Stimulated activated CD8-positive, alpha-beta memory T cell treated with anti-CD3 and anti-CD28 coated beads, Interleukin-2, amount 100 ng/mL, for 1 hour (primary cell): ENCODE measurements at places on chromosomes 12 and 14.

DNA sequence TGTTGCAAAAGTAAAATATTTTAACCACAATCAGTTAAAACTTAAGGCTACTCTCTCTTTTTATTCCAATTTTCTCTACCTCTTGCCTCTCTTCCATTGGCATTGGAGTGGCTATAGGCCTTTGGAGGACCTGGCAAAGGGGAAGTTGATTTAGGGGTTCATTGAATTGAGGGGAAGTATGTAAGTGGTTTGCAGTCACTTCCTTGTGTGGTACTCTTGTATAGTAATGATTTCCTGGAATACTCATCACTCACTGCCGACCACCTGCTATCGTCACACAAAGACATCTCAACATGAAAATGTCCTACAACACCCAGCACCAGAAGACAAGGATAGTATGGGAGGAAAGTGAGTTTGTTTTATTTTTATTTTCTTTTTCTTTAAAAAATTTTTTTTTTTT is 45.7 kb upstream of the CPM start:
- DNase-seq, result no peak

DNA sequence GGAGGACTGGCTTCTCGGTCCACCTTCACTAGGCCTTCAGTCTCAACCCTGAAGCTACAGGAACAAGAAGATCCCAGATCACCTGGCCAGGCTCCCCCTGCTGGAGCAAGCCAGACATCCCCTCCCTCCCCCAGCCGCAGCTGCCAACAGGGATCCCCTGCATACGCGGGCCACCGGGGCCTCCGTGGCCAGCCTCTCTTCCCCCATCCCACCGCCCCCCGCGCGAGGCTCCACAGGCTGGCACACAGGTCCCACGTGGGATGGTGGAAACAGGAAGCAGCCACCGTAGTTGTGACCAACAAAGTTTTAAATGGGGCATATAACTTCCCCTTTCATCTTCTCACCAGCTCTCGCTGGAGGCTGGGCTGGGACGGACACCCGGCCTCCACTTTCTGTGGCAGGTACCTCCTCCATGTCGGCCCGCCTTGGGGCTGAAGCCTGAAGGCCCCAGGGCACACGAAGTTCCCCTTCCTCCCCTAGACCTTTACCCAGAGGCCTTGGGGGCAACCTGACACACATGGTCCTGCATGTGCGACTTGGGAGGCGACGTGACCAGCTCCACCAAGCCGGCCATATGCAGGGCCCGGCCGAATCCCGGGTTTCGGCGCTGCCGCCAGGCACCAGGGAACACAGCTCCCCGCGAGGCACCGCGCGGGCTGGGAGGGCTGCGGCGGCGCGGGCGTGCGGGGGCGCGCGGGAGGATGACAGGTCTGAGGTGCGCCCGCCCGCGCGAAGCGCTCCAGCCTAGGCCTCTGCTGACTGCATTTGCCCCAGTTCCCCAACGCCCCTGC is 44.4 kb upstream of the PNMA1 start:
- peak; percentile 59 for DNase-seq

DNA sequence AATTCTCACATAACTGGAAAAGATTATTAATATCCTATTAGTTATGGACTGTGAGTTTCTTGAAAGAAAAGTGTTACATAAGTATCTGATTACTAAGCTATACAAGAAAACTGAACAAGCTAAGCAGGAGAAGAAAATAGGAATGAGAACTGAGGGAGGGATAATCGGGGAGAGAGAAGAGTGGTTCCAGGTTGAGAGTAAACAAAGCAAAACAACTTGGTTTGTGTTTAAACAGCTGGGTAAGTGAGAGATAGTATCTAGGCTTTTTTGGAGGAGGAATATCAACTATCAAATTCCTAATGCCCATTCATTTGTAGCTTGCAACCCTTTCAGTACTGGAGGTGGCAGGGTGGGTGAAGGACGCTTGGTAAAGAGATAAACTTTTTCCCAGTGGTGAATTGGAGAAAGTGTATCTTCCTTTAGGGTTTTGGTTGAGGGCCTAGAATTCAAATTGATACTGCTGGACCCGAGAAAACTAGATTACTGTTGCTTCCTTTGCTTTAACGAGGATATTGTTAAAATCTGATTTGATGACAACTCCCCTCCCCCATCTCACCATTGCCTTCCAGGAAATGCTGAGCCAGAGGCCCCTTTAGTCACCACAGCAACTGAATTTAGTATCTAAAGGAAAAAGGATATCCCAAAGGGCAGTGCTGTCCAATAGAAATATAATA is 2.0 kb upstream of the SLC2A3 start:
- no peak for DNase-seq

DNA sequence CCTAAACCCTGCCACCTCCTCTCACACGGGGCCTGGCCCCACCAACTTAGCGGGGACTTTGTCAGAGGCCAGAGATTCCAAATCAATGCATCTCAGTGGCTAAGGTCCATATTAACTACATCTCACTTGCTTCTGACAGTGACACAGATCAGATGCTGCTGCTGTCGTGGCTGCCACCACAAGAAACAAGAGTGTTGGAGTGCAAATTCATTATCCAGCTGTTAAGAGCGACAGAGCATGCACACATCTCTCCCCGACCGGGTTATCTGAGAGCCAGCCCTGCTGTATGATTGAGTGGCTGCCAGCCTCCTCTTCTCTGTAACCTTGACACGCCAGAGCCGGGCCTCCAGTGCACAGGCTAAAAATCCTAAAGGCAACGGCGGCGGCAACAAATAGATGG is 40.2 kb downstream of the SPRING1 start:
- no peak for DNase-seq

- no peak for DNase-seq
Measured at GRCh38 chr12:108564724-108565123, 2.3 kb downstream of the ISCU start.

DNA sequence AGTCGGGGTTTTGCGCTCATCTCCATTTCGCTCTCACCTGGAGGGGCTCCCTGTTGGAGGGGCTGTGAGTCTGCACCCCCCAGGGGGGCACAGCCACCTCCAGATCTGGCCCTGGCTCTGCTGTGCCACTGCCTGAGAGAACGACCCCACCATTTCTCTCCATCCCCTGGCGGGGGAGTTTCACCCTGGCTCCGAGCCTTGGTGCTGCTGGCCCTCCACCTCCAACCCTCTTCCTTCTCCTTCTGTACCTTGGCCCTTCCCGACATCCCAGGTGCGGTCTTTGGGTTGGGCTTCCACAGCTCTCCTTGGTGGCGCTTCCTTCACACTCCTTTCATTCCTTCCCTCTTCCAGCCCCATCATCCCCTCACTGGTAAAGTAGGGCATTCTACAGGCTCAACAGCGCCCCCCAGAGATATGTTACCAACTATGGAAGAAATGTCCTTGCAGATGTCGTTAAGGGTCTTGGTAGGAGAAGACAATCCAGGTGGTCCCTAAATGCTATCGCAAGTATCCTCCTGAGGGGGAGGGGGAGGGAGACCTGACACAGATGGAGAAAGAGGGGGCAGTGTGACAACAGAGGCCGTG is 16.3 kb downstream of the SERPINA1 start:
- no peak for DNase-seq

- DNase-seq, result no peak
Measured at GRCh38 chr12:24977060-24977459, 28.2 kb upstream of the BCAT1 start.

DNA sequence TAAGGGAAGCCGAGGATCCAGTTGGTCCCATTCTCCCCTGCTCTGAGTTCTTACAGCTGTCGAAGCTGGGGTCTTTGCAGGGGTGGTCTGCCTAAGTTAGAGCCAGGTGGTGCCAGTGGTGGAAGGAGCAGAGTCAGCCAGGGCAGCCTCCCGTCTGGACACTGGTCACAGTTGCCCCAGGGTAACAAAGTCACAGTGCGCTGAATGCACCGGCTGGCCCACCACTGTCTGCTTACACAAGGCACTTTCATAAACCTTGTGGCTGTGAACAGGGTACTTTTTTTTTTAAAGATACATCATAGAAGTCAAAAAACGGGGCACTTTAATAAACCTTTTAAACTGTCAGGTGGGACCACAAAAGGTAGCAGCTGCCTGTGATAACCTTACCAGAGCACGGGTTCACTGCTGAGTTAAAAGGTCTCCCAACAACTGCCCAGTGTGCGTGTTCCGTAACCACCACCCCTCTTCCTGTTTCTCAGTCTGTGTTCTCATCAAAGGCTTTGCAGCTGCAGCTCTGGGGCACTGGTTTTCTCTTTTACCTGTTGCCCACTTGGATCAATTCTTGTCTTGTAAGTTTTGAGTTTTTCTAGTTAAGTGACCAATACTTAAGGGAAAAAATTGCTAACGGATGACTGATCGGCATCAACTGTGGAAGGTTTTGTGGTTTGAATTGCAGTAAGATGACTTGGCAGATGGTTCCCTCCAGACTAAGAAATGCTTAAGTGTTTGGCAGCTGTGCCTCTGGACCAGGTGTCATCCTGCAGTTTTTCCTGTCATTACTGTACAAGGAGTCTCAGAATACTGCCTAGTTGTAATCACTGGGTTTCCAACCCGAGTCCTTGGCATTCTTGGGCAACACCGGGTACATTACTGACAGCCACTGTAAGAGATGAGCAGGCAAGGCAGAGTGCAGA is 55.9 kb downstream of the DYNC1H1 start:
- DNase-seq, result no peak

DNA sequence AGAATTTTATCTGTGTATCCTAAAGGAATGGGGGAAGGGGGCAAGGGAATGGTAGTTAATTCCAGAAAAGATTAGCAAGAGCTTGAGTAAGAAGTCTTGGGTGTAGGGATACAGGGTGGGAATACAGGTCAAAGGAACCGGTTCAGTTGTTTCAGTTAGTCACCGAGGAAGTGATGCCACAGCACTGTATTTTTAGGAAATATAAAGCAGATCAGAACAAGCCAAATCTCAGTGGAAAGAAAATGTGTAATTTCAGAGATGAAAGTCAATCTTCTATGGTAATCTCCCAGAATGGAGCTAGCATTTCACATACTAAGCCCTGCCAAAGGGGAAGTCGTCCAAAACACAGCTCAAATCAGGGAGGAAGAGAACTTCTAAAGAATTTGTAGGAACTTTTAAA is 4.7 kb upstream of the TUBA1C start:
- DNase-seq, result no peak

- no peak for DNase-seq
Measured at GRCh38 chr14:56581041-56581727, 1.6 kb downstream of the TMEM260 start.

- DNase-seq, result no peak
Measured at GRCh38 chr14:19823765-19824164, 20.2 kb downstream of the OR4N2 start.

DNA sequence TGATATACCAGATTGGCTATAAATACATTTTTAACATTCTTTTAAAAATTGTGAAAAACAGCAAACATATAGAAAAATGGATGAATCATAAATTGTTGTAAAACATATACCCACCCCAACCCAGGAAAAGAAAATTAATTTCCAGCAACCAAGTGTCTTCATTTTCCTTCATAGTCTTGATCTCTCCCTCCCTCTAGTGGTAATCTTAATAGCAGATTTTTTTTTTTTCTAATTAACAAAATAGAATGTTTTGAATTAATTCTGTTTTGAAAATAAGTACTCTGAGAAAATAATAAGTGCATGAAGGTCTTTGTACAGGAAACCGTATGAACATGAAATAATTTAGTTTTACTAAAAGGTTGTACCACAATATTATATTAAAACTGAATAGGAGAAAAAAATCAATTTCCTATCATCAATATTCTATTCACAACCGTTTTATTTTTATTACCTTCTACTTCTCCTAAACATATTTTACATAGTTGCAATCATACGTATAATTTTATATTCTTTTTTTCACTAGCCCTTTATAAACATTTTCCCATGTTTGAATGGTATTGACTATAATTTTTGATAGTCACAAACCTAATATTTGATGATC is 7.0 kb downstream of the ETNK1 start:
- no peak for DNase-seq

- DNase-seq, result no peak
Measured at GRCh38 chr14:22163051-22163450, 426.0 kb downstream of the DAD1 start.

DNA sequence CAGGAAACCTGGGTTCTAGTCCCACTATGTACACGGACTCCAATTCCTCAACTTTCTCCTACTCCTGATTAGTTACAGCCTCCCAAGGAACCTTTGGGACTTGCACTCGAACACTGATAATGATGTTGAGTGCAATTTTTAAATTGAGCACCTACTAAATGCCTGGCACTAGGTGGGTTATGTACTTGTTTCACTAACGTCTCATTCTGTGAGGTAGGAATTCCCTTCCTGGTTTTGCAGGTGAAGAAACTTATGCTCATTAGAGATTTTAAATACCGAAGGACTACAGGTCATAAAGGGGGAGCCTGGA is 536 bp downstream of the PARPBP start:
- no peak for DNase-seq

- no peak for DNase-seq
Measured at GRCh38 chr12:110745542-110746284, 3.0 kb upstream of the PPP1CC start.

- no peak for DNase-seq
Measured at GRCh38 chr12:112750971-112751370, 40.6 kb upstream of the RPH3A start.

- DNase-seq, result no peak
Measured at GRCh38 chr12:84920331-84920730, 7.7 kb upstream of the SLC6A15 start.

GRCh38 chr12:76199808-76200207 is 115.3 kb upstream of the NAP1L1 start:
- DNase-seq, result no peak

GRCh38 chr14:33812601-33813000 is 138.3 kb downstream of the EGLN3 start:
- no peak for DNase-seq

- DNase-seq, result no peak
Measured at GRCh38 chr14:84804895-84805294, 725.0 kb upstream of the FLRT2 start.

DNA sequence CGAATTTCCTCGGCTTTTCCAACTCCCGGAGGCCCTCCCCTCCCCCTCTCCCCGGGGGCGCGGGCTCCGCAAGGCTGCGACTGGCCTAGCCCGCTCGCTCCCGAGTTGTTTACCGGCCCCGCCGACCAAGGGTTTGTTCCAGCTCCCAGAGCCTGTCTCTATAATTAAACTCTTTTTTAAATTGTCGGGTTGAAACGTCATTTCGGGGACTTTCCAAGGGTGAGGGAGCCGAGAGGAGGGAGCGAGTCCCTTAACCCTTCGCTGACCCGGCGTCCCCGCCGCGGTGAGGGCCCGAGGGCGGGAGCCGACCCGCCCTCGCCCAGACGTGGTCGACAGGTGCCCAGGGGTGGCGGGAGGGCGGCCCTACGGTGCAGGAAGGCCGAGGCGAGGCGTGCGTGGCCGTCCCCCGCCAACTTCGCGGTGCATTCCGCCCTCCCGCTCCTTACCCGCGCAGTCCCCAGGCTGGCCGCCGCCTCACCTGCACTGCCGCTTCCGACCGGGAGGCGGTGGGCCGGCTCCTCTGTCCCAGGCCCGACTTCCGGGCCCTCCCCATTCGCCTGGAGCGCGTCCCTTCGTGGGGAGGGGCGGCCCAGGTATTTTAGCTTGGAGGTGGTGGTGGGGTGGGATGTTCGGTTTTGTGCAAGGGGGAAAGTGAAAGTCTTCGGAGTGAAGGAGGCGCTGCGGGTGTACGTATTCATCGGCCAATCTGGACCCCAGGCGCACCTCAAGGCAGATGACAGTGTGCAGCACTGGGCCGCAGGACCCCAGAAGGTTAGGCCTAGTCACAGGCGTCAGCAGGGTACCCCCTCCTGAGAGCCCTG is 2.9 kb upstream of the ZFP36L1 start:
- peak; percentile 65 for DNase-seq
